ENCODE measurements at places on chromosomes 5 and 9. TPM values are rescaled to one million over a fixed set of nuclear protein-coding genes. Genes with fewer than 3 reads are reported as not detected.
A peak's percentile ranks its signal among the peaks of the same experiment; 100 is the strongest.

DNA sequence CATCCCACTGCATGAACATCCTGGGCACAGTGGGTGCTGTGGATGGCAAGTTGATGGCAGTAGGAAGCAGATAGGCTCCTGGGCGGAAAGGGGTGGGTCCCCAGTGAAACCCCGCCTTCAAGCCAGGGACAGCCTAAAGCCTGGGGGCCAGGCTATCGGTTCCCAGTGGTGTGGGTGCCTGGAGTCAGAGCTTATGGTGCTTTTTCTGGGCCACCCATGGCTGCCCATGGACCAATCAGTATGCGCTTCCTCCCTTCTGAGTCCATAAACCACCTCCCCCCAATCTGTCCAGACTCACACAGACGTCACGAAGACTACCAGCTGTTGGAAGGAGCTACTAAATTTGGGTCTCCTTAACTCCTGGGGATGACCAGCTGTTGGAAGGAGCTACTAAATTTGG is 17.5 kb upstream of the ECPAS start:
- no peaks in the 10 kb centered on the region for H3K4me1 ChIP-seq
- DNase-seq, result no peak
- no peak overlapping the region for H3K27ac ChIP-seq

GRCh38 chr5:91928754-91929521 is 545.8 kb upstream of the ARRDC3 start:
- no peaks in the 10 kb centered on the region for H3K4me1 ChIP-seq
- no peak for DNase-seq
- no peak overlapping the region for H3K4me3 ChIP-seq

DNA sequence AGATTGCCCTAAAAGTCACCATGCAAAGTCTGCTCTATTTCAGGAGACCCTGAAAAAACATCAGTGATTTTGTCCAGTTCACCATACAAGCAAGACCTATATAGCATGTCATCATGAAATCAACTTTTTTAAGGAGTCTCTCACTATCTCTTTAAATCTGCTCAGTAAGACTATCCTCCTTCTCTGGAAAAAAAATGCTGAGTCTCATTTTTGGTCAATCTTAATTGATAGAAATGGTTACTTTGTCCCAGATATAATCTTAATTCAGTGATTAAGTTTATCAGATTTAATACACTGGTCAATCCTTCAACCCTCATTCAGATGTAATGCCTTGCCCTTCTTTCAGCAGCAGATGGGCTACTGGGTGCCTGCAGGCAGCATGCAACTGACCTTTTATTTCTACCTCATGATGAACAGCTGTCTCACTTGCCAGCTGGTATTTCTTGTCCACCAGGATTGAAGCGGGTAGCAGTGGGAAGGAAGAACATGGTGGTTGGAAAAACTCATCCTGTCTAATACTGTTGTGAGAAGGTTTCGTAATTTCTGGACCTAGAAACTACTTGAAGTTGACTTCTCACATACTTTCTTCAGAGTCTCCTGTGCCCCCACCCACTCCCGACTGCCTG is 375.3 kb downstream of the DNAH5 start:
- H3K36me3 ChIP-seq, result no peaks in the 10 kb centered on the region
- no peak overlapping the region for H3K4me3 ChIP-seq
- no peaks in the 10 kb centered on the region for H3K4me1 ChIP-seq
- no peak overlapping the region for H3K27ac ChIP-seq
- no peak for DNase-seq

DNA sequence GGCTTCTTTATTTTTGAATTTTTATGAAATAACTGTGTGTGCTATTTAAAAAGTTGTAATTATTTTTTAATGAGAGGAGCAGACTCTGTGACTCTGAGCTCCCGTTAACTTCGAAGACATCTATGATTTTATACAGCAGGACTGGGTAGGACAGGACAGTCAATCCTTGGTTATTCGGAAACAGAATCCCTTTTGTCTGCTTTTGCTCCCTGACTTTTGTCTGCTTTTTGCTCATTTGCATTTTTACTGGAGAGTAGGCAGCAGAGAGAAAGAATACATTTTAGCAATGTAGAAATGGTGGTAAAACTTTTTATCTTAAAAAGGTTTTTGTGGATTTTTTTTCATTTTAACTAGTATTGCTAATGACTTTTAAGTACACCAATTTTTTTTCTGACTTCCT is 303.6 kb downstream of the ARHGAP26 start:
- no peak overlapping the region for H3K27ac ChIP-seq
- H3K4me3 ChIP-seq, result no peak overlapping the region
- DNase-seq, result no peak
- H3K36me3 ChIP-seq, result peaks cover 34% of the 10 kb centered on the region
- no peaks in the 10 kb centered on the region for H3K4me1 ChIP-seq

GRCh38 chr5:62326302-62326701 is 20.3 kb downstream of the KIF2A start:
- no peak overlapping the region for H3K4me3 ChIP-seq
- no peak for DNase-seq
- H3K27me3 ChIP-seq, result no peaks in the 10 kb centered on the region
- peaks cover 71% of the 10 kb centered on the region for H3K4me1 ChIP-seq
- H3K36me3 ChIP-seq, result peaks cover 45% of the 10 kb centered on the region
- peak overlapping the region; percentile 62 for H3K27ac ChIP-seq

DNA sequence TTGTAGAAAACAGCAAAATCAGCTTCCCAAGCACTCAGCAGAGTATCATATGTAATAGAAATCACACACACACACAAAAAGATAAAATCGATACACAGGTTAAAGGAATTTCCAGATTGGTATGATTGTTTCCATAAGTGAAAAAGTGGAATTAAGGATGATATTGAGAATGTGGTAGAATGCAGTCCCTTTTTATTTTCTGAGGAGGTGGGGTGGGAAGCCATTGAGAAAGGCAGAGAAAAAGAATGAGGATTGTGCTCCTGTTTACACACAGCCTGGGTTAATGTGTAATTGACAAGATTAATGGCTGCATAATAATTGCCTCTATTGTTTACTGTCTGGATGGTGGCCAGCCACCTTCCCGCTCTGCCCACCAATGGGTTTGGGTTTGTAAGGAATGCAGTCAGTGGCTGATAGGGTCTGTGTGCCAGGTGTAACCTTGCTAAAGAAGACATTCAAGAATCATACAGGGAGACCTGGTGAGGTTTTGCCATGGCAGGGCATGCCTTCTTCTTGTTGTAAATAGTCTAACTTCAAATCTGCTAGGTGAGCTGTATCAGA is 177.2 kb upstream of the MAP3K1 start:
- DNase-seq, result no peak
- no peak overlapping the region for H3K4me3 ChIP-seq
- no peak overlapping the region for H3K27ac ChIP-seq
- H3K27me3 ChIP-seq, result peaks cover 43% of the 10 kb centered on the region
- no peaks in the 10 kb centered on the region for H3K4me1 ChIP-seq
- no peaks in the 10 kb centered on the region for H3K36me3 ChIP-seq

DNA sequence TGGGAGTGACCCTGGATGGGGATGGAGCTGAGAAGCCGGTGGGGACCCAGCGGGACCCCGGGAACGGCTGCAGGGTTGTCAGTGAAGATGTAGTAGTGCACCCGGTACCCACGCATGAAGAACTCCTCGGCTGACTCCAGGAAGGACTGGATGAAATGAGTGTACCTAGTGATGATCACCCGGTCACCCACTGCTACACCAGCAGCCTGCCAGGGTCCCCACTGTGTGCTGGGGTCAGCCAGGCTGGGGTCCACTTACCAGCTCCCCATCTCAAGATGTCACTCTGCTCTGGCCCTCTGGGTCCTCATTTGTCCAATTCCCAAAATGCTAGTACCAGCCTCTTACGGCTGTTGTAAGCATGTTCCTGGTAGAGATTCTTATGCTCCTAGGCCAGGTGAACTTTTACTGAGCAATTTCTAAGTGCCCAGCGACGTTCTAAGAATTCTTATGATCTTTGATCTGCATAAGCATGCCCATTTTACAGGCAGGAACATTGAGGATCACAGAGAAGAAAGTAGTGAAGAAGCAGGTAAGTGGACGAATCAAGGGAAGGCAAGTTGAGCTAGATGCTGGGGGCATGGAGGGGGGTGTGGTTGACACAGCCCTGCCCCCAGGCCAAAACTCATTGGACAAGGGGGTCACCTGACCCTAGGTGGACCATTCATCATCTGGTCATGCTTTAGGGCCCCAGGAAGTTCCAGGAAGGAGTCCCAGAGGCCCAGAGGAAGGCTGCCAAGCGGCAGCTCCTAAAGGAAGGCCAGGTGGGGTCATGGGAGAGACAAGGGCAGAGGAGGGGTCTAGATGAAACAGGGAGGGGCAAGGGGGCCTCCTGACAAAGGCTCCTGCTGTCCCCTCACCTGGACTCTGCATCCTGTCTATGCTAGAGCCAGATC is 9.4 kb downstream of the GBGT1 start:
- no peaks in the 10 kb centered on the region for H3K36me3 ChIP-seq
- no peak overlapping the region for H3K4me3 ChIP-seq
- H3K27me3 ChIP-seq, result no peaks in the 10 kb centered on the region
- DNase-seq, result no peak
- H3K4me1 ChIP-seq, result peaks cover 2% of the 10 kb centered on the region
- H3K27ac ChIP-seq, result no peak overlapping the region

DNA sequence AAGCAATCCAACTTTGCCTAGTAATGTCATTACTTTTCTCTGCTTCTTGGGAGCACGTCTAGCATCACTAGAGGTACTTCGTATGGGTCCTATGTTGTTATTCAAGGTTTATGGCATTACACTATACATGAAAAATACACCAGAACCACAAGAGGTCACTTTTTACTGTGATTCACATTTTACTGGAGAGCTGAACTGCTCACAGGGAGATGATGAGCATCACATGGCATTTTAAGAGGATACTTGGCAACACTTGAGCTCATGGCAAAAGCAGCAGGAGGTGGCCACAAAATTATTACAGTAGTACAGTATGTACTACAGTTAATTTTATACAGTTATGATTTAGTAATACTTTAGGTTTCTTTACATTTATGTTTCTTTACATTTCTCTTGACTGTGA is 223.4 kb downstream of the PARP8 start:
- no peak for DNase-seq
- no peak overlapping the region for H3K27ac ChIP-seq
- H3K4me1 ChIP-seq, result no peaks in the 10 kb centered on the region

DNA sequence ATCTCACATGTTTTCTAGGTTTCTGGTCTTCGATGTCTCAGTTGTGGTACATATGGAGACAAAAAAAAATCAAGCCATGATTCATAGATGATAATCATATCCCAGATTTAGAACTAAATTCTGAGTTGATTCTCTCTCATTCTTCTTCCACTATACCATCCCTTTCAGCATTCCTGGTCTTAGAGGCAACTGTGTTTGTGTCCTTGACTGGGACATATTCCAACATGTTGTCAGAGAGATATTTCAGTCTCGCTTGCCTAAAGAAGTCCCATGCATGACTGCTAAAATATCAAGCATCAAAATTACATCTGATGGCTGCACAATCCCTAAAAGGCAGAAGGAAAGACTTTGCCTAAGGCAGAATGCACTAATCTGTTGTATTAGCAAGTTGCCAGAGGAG is 236.6 kb downstream of the PSAT1 start:
- H3K4me1 ChIP-seq, result no peaks in the 10 kb centered on the region
- H3K4me3 ChIP-seq, result no peak overlapping the region
- no peak for DNase-seq

DNA sequence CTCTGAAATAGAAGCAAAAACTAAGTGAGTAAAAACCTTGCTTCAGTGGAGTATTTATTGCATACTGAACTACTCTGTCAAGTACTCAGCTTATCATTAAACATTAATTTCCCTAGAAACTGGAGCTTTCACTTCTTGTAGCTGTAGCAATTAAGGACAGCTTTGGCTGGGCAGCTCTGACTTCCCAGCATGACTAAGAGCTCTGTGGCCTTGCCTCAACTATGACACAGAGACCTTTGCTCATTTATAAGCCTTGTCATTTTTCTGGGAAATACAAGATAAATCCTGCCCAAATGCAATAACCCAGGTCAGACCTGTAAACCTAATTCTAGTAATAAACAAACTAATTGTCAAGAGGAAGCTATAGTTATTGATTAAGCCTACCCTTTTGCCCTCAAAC is 65.4 kb upstream of the STK32A start:
- DNase-seq, result no peak
- H3K4me1 ChIP-seq, result peaks cover 2% of the 10 kb centered on the region
- H3K27ac ChIP-seq, result no peak overlapping the region
- H3K27me3 ChIP-seq, result no peaks in the 10 kb centered on the region
- no peak overlapping the region for H3K4me3 ChIP-seq

GRCh38 chr5:156532921-156533320 is 206.0 kb downstream of the SGCD start:
- no peak for DNase-seq

DNA sequence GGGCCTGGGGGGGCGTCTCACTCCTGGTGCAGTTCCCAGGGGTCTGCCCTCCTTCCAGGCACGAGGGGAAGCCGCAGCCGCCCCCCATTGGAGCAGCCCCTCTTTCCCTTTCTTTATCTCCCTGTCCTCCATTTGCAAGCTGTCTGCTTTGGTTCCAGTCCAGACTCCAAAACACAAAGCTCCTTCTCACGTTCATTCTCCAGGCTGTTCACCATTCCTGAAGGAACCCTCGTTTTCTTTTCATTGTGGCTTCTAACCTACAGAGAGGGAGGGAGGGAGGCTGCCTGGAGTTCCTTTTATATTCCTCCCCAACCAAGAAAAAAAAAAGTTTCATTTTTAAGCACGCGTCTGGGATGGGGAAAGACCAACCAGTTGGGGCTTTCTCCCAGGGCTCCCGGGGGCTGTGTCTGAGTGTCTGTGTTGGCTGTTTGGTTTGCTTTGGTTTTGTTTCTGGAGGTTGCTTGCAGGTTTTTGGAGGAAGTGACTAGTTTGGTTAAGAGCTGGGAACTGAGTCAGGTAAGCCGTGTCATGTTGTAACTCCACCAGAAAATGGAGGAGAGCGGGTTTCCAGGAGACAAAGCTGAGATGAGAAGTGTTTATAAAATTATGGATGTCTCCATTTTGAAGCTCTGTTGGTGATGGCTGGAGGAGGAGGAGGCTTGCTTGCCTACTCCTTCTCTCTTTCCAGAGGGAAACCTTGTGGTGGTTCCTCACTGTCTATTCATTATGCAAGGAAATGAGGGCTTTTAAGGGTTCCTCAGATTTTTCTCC is 1.6 kb downstream of the ZNF462 start:
- DNase-seq, result no peak
- peaks cover 56% of the 10 kb centered on the region for H3K27me3 ChIP-seq
- peaks cover 3% of the 10 kb centered on the region for H3K36me3 ChIP-seq
- H3K27ac ChIP-seq, result no peak overlapping the region
- no peak overlapping the region for H3K4me3 ChIP-seq

PHF24 gene
- total RNA-seq, result not detected

ANGPTL2 gene
- total RNA-seq, result not detected

MXD3 gene
- 60.2 TPM for total RNA-seq

FAXDC2 gene
- total RNA-seq, result not detected

Measured in activated CD8-positive, alpha-beta memory T cell treated with anti-CD3 and anti-CD28 coated beads, Interleukin-2, amount 10 ng/mL, durations not matched to agents 7 days and 5 days (primary cell).